ENCODE measurements at places on chromosomes 6 and 20.
A peak's percentile ranks its signal among the peaks of the same experiment; 100 is the strongest.

GRCh38 chr20:5787796-5788165 is 37.6 kb downstream of the SHLD1 start:
- no peak for DNase-seq

GRCh38 chr6:35736253-35736894 is 458 bp upstream of the ARMC12 start:
- peak; percentile 73 for DNase-seq

- DNase-seq: no peak
These were observed 76.1 kb downstream of the RNF182 start for GRCh38 chr6:14000901-14001300.

- no peak for DNase-seq
These were observed 60.4 kb upstream of the SUPT3H start for GRCh38 chr6:45438151-45438550.

DNA sequence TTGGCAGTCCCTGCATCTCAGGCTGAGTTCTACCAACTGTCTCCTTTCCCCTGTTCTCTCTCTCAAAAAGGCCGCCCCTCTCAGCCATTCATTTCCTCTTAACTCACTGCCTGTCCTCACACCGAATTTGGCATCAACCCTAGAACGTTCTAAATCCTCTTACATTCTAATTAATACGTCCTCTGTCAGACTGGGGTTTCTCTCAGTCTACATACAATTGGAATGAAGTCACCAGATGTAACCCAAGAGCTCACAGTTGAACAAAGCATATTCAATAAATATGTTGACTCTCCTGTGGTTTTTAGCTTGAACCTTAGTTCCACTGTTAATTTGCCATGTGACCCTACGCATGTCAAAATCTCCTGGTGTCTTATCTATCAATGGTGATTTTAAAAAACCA is 269.6 kb downstream of the CLIC5 start:
- no peak for DNase-seq

- DNase-seq: no peak
These were observed 191.5 kb upstream of the BMP2 start for GRCh38 chr20:6575912-6576401.

DNA sequence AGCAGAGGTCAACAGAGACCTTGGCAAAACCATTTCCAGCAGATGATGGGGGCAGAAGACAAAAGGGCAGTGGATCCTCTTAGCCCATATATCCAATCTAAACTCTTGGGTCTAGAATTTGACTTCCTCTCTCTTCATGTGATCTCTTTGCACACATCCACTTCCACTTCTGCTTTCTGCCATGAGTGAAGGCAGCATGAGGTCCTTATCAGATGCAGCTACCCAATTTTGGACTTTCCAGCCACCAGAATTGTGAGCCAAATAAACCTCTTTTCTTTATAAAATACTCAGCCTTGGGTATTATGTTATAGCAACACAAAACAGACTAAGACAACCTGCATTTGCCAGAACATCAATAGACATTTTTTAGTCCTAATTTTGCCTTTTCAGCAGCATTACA is 191.6 kb downstream of the ADAT2 start:
- DNase-seq: no peak

- DNase-seq: peak; percentile 57
These were observed at the start of the genes HSPA1A and HSPA1L for GRCh38 chr6:31815025-31815838. Gene HSPA1A (plus strand): TSS chr6:31815543. CDS start chr6:31815757, 214 bp downstream. Gene HSPA1L (minus strand): TSS chr6:31815283. CDS start chr6:31811972, 3,311 bp downstream.

DNA sequence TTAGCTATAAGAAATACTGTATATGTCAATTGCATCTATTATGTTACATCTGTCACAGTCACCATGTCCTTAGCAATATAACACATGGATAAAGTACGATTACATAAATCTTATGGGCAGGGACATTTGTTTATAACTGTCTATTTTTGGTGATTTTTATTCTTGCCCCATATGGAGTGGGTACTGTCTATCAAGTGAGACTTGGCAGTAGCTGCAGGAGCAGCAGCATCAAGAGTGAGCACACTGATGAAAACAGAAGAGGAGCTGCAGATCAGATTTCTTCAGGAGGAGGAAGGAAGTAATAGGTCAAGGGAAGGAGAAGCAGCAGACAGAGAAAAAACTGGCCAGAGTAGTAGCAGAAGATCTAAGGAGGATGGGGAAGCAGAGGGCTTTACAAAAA is 516.7 kb downstream of the C6orf118 start:
- no peak for DNase-seq

- DNase-seq: no peak
These were observed 306.5 kb upstream of the HS3ST5 start for GRCh38 chr6:114649298-114649697.

GRCh38 chr6:12760911-12761310 is 44.3 kb downstream of the PHACTR1 start:
- no peak for DNase-seq

- DNase-seq: no peak
These were observed 4.6 kb downstream of the FOXQ1 start for GRCh38 chr6:1316489-1316971.

- no peak for DNase-seq
These were observed 8.1 kb downstream of the SYNJ2 start for GRCh38 chr6:157989541-157990289.

- DNase-seq: no peak
These were observed 378.7 kb upstream of the SOX4 start for GRCh38 chr6:21214738-21215448.

DNA sequence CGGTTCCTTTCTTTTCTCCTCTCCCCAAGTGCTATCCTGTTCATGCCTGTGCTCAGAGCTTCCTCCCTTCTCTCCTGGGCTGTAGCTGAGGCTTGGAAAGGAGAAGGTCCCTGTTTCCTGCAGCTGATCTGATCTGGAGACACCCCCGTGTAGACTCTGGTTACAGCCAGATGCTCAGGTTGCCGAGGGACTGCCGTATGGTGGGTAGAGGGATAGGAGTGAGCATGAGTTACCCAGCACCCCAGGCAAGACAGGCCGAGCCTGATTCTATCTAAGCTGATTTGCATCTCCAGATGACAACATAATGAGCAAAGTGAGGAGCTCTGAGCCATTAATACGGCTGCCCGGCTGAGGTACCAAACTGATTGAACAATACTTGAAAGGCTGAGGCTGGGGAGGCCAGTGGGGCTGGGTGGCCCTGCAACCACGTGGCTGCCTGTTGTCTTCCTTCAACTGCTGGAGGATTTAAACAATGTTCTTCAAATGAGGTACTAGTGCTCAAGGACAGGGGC is 91.8 kb downstream of the ASXL1 start:
- no peak for DNase-seq

- DNase-seq: no peak
These were observed 25.1 kb downstream of the CHMP4B start for GRCh38 chr20:33836277-33836676.

DNA sequence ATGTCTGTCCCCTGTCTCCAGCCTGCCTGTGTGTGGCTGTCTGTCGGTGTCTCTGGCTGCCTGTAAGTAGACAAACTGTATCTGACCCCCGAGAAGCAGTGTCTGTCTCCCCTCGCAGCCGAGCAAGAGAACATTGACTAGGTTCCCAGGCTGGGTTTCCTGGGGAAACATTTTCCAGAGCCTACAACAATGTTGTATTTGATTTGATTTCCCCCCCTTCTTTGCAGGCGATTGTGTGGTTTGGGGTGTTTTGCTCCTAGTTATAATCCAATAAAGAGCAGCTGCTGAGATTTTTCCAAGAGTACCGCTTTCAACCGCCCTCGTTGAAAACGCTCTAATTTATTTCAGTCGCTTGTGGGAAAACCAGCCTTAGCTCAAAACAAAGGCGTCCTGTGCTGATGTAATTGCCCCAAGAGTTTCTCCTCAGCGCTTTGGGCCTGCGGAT is 92.6 kb downstream of the CDC5L start:
- no peak for DNase-seq

DNA sequence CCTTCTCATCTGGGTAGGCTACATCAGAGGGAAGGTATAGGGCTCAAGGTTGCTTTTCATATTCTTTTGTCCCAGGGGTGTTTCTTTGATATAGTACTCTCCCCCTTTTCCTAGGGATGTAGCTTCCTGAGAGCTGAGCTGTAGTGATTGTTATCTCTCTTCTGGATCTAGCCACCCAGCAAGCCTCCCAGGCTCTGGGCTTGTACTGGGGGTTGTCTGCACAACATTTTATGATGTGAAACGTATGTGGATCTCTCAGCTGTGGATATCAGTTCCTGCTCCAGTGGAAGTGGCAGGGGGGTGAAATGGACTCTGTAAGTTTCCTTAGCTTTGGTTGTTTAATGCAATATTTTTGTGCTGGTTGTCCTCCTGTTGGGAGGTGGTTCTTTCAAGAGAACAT is 437.3 kb upstream of the SYNCRIP start:
- DNase-seq: no peak

DNA sequence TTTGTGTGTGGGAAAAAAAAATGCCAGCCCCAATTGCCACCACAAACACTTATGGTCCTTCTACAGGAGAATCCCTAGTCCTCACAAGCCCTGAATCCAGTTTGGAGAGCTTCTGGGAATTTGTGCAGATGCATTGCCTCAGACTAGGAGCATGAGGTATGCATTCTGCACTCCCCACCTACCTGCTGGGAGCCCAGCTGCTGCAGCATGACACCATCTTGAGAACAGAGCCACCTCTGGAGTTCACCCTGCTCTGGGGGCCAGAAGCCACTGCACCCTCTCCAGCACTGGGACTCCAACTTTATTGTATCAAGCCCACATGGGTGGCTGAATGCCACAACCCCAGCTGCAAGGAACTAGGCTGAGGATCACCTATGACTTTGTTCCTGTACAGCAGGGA is 568.5 kb upstream of the ID4 start:
- no peak for DNase-seq

DNA sequence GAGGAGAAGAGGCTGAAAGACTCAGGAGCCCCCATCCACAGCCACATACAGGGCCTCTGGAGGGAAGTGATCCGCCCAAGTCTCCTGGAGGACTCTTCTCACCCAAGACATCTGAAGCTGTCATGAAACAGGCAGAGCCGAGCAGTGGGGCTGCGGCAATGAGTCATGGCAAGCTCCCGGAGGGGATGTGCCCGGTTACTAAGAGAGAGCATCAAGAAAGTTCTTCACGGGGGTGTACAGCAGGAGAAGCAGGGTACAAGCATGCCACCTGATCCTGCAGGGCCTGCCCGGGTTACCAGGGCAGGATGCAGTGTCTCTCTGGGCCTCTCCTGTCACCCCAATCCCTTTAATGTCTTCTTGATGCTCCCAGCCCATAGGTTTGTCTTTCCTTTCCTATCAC is 21.1 kb downstream of the TRIM26 start:
- DNase-seq: no peak

DNA sequence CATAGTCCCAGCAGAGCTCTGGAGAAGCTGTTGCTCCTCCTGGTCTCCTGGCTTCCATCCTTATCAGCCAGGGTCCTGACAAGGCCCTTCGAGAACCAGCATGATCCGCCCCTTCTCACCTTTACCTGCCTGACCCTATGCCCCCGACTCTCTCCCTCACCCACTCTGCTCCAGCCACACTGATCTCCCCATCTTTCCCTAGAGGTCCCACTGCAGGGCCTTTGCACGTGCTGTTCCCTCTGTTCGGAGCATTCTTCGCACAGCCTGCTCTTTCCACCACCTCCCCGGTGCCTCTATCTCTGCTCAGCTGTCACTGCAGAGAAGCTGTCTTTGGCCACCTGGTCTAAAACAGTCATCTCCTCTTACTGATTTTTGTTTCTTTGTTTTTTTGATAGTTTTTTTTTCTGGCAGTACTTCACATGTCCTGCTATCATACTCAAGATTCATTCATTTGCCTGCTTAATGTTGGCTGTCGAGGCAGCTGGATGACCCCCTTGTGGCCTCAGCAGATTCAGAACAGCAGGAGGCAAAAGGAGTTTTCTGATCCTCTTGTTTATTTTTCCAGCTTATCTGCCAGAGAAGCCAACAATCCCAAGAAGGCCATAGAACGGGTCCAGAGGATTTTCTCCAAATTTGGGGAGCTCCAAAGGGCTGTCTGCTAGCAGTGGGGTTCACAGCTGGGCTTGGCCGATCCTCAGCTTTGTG is 1.6 kb upstream of the PTGIS start:
- DNase-seq: no peak

GRCh38 chr6:39887692-39888450 is 46.4 kb downstream of the MOCS1 start:
- no peak for DNase-seq

- no peak for DNase-seq
These were observed 47.7 kb upstream of the SMOC2 start for GRCh38 chr6:168393126-168393870.

DNA sequence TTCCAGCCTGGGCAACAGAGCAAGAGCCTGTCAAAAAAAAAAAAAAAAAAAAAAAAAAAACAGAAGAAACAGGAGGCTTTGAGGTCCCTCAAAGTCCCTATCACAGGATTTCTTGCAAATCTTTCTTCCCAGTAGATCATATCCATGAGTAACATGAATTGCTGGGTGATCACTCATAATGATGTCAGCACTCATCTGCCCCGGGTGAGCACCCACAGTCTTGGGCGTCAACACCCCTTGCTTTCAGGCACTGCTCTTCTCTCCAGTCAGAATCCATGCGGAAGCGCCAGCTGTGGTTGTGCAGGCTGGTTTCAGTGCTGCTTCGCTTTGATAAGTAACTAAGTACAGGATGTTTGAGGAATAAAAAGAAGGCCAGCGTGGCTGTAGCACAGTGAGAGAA is 40.2 kb upstream of the INSM1 start:
- no peak for DNase-seq

DNA sequence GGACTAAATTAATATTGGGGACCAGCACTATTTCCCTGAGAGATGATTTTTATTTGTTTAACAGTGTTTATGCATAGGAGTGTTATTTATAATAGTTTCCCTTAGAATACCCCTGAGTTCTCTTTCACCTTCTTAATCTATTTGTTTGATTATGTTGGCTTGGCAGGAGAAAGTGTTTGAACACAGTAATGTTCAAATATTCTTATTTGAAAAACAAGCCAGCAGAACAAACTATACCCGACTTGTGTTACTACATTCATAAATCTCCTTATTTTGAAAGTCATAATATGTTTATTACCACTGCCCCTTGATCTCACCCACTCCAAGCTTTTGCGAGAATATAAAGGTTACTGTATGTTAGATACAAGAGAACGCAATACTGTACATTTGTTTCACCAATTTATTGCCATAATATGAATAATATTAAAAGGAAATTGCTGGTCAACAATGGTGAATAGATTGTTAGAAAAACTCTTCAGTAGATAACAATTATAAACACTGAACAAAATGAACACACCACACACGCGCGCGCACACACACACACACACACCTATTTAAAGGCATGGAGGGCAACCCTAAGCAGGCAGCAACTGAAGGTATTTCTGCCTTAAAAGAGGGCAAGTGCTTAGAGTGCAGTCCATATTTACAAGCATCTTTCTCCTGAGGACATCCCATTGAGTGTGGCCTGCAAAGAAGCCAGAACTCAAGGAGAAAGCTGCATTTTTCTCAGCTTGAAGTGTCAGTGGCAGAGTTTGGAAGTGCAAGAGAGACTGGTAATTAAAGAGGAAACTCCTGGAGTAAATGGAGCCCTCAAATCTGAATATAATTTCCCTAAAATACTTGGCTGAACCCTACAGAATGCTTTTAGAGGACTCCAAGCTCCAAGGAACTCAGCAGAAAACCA is 279.4 kb upstream of the MAN1A1 start:
- DNase-seq: no peak

GRCh38 chr20:38225900-38226263 is 34.7 kb downstream of the KIAA1755 start:
- DNase-seq: no peak

- DNase-seq: no peak
These were observed 161.7 kb downstream of the RIMS1 start for GRCh38 chr6:72048080-72048479.

GRCh38 chr20:57089699-57090144 is 176.7 kb downstream of the BMP7 start:
- DNase-seq: peak; percentile 27

Measured in activated CD4-positive, alpha-beta T cell treated with anti-CD3 and anti-CD28 coated beads, Interleukin-2, amount 50 U/mL, for 24 hours (primary cell).